ENCODE measurements at places on chromosomes 6 and 20.

DNA sequence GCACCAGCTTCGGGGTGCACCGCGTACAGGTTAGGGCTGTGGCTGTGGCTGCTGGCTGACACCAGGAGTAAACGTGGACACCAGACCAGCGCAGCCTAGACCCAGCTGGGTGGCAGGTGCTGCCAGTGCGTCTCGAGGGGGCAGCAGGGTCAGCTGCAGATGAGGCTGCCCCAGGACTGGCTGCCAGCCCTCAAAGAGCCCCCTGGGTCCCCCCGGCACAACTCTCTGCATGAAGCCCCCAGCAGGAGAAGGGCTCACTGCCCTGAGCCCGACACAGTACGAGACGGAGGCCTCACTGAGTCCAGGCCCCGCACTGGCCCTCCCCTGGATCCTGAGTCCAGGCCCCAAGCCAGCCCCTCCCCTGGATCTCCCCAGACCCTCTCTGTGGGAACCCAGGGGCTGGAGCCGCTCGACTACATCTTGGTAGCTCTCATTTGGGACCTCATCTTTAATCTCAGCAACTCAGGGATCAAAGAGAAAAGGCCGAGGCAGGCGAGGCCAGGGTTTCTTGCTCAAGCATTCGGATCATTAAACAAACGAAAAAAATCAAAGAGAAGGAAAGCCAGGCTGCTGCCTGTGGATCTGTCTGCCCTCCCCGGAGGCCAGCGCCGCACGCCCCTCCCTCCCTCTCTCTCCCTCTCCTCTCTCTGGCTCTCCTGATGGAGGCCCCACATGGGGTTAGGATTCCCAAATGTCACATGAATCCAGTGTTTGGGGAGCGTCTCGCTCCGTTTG lies 7.0 kb upstream of the NKAIN4 start:
- no peak for DNase-seq

GRCh38 chr6:90709431-90709996 lies 122.6 kb upstream of the MAP3K7 start:
- DNase-seq = no peak

- no peak for DNase-seq
These were observed 51.8 kb upstream of the SLCO4A1 start for GRCh38 chr20:62590309-62591121.

DNA sequence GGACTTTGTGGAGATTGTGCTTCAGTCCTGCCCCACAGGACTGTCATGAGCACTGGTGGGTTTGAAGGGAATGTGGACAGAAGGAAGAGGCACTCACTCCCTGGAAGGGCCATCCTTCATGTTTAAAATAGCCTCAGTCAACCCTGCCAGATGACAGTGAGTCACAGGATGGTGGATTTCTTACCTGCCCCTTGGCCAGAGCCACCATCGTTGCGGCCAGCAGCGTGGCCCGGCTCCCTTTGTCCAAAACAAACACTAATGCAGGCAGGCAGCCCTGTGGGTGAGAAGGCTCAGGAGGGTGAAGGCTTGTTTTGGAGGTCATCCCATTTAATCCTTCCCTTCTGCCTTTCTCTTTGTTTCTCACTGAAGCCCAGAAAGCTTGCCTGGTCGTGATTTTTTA lies 422.7 kb downstream of the CD83 start:
- DNase-seq = no peak

DNA sequence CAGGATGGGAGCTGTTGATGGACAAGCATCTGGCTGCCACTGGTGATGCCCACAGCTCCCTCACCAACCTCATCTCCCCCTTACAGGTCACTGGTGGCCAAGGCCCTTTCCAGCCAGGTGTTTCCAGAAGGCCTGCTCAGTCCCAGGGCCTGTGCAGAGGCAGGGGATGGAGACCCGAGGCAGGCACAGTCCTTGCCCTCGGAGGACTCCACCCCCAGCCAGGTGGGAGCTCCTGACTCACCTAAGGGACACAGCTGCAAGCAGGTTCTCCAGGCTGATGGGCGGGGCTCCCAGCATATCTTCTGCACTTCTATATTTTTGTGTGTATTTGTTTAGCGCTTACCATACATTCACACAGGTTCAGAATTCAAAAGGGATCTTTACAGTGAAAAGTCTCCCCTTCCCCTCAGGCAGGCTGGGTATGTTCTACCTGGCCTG lies 17.4 kb downstream of the PRPH2 start:
- no peak for DNase-seq

- no peak for DNase-seq
These were observed 687.7 kb upstream of the MARCKS start for GRCh38 chr6:113169484-113169883.
